ENCODE measurements at places on chromosomes 5 and 9.

DNA sequence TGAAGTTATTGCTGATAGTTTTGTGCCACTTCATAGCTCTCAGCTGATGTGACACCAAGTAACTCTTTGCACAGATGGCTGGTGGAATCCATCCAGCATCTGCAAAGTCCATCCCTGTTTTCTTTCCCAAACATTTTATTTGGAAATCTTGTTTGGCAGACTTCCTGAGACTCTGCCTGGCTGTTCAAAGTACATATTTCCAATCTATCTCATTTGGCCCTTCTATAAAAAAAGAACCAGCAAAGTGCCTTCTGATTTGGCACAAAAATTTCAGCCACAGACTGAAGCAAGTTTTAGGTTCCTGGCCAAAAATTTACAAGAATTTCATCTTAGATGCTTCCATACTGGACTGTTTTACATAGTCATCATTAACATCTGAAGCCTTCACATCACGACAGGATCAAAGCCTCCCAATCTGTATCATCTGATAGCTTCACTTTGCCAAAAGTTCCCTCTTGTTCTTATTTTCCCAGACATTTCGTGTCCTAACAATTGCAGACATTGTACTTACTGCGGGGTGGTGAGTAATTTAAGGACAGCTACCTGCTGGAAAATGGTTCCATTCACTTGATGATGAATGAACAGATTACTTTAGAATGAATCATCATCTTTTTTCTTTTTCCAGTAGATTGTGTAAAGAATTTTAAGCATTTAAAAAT lies 377.3 kb downstream of the KIAA0825 start:
- DNase-seq, result no peak

- DNase-seq, result no peak
Observed at GRCh38 chr9:137273095-137273490, 4.4 kb upstream of the TOR4A start.

DNA sequence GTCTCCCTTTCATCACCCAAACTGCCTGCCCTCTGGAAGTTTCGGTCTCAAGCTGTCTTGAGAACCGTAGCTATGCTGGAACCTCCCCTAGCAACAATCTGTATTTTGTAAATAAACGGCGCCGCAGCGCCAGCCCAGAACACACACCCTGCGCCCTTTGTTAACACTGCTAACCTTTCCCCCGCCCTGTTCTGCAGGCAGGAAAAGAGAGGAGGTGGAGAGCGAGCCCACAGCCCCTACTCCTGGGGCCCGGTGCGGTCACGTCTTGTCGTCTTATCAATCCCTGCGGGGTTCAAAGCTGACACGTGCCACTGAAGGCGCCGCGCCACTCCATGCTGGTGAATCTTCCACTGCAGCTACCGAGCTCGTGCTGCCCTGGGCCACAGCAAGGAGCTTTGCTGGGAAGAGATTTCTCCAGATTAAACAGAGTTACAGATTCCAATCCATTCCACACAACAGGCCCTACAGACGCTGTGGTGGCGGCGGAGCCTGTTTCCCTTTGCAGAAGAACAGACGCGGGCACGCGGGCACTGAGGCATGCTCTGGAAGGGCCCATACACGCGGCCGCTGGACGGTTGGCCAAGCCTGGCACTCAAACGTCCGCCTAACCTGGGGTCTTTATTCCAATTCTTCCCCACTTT lies 25.3 kb downstream of the ZDHHC11B start:
- no peak for DNase-seq

DNA sequence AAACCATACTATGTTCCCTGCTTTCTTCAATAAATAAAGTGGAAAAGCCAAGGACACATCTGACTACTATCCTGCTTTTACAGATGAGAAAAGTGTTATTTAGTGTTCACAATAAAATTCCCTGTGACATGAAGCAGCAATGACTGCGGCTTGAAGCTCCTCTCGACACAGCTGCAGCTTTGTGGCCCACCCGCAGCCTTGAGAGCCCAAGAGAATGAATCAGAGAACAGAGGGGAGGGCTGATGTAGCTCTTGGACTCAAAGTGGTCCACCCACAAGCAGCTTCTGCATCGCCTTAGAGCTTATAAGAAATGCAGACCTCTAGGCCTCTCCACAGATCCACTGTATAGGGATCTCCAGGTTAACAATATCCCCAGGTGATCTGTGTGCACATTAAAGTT lies 181.3 kb upstream of the GNA14 start:
- DNase-seq, result no peak

GRCh38 chr5:98977723-98978122 lies 48.9 kb upstream of the CHD1 start:
- DNase-seq, result no peak

- DNase-seq, result peak; percentile 52
Observed at GRCh38 chr9:127941062-127941960, 3.7 kb upstream of the DPM2 start.

DNA sequence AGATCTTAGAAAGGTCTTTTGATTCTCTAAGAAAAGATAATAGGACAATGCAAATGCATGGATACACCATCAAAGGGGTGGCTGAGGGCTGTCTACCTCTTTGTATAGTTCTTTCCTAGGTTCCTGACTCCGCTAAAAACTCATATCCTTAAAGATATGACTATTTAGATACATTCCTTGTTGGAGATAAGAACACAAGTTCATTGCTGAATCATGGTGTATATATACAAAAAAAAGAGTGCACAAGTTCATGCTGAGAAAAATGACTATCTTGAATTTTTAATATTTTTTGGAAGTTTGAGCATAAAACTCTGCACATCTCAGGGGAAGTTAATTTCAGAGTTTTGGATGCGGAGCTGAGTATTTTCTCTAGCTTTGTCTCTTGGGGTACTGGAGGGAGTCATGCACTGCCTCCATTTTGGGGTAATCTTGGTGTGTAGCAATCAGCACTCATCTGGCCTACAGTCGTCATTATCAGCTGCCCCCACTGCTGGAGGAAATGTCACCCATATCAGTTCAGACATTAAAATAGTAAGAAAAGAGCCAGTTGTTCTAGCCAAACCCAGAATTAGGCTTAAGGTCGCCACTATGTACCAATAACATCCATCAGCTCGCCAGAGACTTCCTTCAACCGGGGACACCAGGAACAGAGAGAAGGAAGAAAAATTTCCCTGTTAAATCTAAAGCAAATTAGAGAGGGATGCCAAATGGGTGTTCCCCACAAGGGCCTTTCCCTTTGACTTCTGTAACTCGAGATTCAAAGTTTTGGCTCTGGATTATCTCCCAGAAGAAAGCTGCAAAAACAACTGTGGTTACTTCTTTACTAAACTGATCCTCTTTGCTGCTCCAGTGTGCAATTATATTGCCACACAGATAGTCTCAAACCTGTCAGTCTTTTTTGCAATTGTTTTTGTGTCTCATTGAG lies 49.0 kb downstream of the PTTG1 start:
- no peak for DNase-seq

DNA sequence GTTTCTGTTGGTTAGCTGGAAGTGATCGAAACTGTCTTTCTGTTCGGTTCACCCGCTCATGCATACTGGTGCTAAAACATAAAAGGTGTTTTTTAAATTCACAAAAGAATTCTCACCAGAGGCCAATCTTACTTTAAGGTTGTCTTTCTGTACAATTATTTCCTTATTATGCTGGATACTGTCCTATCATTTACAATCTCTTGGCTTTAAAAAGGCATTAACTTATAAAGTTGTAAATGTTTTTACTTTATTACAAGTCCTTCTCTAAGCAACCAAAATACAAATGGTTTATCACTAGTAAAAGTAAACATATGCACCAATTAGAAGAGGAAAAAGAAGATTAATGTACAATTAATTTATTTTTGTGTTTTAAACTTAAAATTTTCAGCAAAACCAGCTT lies 10.7 kb downstream of the CARNMT1 start:
- no peak for DNase-seq

DNA sequence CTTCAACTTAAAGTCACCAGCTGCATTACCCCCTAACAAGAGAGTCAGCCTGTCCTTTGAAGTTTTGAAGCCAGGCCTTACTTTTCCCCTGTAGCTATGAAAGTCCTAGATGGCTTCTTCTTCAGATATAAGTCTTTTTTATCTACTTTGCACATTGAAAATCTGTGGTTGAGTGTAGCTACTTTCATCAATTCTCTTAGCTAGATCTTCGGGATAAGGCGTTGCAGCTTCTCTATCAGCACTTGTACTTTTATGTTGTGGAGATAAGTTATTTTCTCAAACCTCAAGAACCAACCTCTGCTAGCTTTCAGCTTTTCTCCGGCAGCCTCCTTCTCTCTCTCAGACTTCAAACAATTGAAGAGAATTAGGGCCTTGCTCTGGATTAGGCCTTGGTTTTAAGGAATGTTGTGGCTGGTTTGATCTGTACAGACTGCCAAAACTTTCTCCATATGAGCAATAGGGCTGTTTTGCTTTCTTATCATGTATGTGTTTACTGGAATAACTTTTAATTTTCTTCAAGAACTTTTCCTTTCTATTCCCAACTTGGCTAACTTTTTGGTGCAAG lies 21.6 kb downstream of the CATSPER3 start:
- no peak for DNase-seq

Measured in hematopoietic multipotent progenitor cell treated with erythropoietin and hydrocortisone succinate and interleukin-3 and kit ligand, for 15 days (in vitro differentiated cells).